Right kidney (tissue), 9 donors: ENCODE measurements at places on chromosomes 2 and 18.
A peak's percentile ranks its signal among the peaks of the same experiment; 100 is the strongest.

DNA sequence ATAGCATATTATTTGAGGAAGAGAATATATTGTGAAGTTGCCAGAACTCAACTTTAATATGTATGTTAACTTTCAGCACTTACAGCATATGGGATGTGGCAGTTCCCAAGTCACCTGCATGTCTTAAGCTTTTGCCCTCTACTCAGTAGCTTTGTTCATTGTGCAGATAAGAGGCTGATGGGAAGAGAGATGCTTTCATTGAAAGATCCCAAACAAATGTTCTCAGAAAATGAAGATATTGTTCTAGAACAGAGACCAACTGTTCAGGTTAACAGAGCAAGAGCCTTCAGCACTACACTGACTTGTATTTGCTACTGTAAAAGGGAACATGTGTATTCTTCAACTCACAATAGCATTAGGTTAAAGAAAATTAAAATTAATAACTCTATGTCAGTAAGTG is 28.1 kb downstream of the GAREM1 start:
- DNase-seq: no peak

GRCh38 chr2:220334871-220335590 is 707.6 kb downstream of the SLC4A3 start:
- no peak for DNase-seq

GRCh38 chr18:463827-464541 is 36.5 kb downstream of the COLEC12 start:
- no peak for DNase-seq

GRCh38 chr2:113799375-113799774 is 42.9 kb upstream of the SLC35F5 start:
- DNase-seq: no peak

DNA sequence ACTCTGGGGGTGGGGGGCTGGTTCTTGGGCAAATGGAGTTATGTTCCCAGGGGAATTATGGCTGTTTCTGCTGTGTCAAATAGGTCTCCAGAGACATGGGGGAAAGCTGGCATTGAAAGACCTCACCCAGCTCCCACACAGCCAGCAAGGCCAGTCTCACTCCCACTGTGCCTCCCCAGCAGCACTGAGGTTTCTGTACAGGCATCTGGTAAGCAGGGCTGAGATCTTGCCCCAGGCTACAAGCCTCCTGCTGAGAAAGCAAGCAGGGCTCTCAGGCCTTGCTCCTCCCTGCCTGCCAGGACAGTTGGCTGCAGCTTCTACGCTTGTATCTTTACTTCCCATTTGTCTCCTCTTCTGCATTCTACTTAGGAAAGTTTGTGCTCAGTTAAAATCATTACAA is 50.5 kb upstream of the FHOD3 start:
- no peak for DNase-seq

GRCh38 chr18:9885170-9886004 is at the start of gene TXNDC2:
TSS of gene TXNDC2 (plus strand) at chr18:9885973. CDS start at chr18:9886681, 708 bp downstream.
- no peak for DNase-seq

- no peak for DNase-seq
Observed at GRCh38 chr18:70359071-70359470, 70.2 kb downstream of the SOCS6 start.

DNA sequence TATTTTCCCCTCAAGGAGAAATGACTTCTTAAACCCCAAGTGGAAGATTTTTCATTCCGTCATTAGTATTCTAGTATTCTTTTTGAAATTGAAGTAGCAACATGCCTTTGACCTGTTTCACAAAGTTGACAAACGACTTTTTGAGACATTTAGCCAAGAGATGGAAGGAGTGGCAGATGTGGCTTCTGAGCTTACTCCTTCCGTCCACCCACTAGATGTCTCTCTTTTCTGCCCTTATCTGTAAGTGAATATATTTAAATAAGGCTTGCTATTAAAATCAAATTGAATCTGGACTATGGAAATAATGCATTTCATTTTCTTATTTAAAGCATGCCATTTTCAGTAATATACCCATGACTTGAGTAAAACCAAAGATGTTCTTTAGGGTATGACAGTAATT is 74.1 kb downstream of the ACTR3 start:
- DNase-seq: no peak

DNA sequence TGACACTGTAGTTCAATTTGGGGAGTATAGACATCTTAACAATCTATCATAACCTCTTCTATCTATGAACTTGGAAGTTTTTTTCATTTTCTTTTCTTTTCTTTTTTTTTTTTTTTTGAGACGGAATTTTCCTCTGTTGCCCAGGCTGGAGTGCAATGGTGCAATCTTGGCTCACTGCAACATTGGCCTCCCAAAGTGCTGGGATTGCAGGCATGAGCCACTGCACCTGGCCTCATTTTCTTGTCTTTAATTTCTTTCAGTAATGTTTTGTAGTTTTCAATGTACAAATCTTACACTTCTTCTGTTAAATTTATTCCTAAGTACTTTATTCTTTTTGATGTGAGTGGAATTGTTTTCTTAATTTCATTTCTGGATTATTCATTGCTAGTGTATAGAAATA is 14.6 kb downstream of the ASAP2 start:
- no peak for DNase-seq

DNA sequence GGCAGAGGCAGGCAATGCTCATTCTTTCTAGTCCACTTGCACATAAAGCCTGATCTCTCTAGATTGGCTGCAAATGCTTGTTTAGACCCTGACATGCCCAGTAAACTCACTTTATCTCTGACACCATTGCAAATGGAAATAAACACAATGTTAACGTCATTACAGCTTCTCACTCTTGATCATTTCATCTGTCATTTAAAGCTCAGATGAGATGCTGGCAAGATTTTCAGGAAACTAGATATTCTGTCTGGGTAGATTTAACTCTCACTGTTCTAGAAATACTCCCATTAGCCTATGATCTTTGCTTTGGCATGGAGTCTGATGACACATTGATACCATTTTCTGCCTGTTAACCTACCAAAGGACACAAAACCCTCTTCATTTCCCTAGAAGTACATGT is 320.7 kb upstream of the HNRNPA3 start:
- no peak for DNase-seq

- no peak for DNase-seq
Observed at GRCh38 chr18:58103339-58103985, 59.4 kb downstream of the NEDD4L start.

- DNase-seq: no peak
Observed at GRCh38 chr2:42114091-42114490, 55.1 kb upstream of the EML4 start.

GRCh38 chr2:230327418-230328154 is 593 bp downstream of the SP140L start:
- DNase-seq: no peak

- DNase-seq: no peak
Observed at GRCh38 chr2:214019229-214019972, 391.5 kb upstream of the VWC2L start.

DNA sequence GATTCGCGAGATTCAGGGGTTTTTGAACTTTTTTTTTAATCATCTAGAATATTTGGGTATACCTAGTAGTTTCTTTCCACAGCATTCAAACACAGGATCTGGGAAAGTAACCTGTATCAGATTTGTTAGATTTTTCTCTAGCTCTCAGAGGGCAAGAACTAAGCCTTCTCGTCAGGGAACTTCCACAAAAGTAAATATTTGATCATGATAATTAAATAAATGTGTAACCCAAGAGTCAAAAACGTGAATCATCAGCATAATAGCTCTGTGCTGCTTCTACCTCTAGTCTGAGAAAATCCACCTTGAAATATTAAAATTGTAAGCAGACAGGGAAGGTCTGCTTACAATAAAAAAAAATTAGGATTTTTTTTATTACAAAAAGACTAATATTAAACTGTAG is 225.7 kb upstream of the SPOPL start:
- DNase-seq: no peak

GRCh38 chr2:54295911-54296310 is 39.9 kb upstream of the TSPYL6 start:
- DNase-seq: peak; percentile 46

- no peak for DNase-seq
Observed at GRCh38 chr2:7639476-7639875, 722.3 kb downstream of the RNF144A start.

- no peak for DNase-seq
Observed at GRCh38 chr2:119253114-119253702, 29.6 kb downstream of the STEAP3 start.

DNA sequence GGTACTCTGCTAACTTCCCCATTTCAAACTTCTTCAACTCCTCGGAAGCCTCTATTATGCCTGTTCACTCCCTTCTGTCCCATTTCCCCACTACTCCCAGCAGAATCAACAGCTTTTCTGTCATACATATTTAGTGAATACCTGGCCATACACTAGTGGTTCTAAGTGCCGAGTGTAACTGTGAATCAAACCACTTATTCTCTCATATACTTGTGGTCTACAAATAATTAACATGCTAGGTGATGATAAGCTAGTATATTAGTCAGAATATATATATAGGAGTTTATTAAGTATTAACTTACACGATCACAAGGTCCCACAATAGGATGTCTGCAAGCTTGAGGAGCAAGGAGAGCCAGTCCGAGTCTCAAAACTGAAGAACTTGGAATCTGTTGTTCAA is 150.7 kb downstream of the CCDC102B start:
- no peak for DNase-seq

DNA sequence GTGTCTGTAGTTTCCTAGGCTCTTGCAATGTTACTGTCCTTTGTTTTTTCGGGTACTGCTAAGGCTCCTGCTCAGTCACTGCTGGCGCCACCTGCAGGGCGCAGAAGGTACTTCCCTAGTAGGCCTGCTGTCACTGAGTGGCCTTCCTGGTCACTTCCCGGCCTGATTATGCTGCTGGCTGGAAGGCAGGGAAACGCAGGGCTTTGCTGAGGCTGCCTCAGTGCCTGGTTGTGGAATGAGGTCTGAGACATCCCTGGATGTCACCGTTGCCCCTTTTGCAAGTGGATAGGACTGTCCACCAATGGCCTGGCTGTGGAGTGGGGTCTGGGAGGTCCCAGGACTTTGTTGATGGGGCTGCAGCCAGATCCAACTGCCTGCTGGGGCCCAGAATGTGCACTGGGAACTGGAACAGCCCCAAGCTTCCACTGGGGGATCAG is 13.1 kb downstream of the DAW1 start:
- peak; percentile 22 for DNase-seq

GRCh38 chr18:49168281-49168985 is 217.7 kb upstream of the SMAD7 start:
- no peak for DNase-seq

DNA sequence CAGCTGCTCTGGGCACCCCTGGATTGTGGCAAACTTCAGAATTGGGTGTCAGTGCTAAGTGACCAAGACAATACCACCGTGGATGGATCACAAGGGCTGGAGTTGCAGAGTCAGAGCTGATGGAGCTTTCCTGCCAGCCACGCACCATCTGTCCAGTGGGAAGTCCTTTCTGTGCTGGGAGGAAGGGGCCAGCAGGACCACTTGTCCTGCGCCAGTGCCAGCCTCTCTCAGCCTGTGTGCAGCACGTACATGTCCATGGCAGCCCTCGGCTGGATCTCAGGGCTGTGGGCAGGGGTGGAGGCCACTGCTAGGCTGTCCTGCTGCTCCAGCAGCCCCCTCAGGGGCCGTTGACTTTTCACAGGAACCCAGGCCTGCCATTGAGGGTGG is 33.3 kb downstream of the RAB31 start:
- no peak for DNase-seq

- no peak for DNase-seq
Observed at GRCh38 chr2:44546459-44547127, 184.8 kb downstream of the CAMKMT start.

DNA sequence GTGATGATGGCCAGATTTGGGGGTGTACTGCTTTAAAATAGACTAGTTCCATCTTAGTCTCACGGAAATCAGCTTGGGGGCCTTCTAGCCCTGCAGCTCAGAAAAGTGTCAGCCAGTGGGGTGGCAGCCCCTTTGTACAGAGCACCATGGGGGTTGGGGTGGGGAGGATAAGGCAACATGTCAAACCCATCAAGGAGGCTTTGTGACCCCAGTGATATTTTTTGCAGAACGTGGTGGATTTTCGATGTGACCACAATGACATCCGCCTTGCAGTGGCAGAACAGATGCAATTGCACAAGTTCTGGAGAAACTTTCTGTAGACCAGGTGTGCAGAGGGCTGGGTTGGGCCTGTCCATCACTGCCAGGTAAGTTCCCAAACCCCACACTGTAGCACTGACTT is 3.0 kb upstream of the CD8A start:
- no peak for DNase-seq

GRCh38 chr18:10898417-10898974 is 250.9 kb downstream of the PIEZO2 start:
- DNase-seq: no peak
